CD8-positive, alpha-beta T cell (primary cell): ENCODE measurements at places on chromosomes 1 and 21.

DNA sequence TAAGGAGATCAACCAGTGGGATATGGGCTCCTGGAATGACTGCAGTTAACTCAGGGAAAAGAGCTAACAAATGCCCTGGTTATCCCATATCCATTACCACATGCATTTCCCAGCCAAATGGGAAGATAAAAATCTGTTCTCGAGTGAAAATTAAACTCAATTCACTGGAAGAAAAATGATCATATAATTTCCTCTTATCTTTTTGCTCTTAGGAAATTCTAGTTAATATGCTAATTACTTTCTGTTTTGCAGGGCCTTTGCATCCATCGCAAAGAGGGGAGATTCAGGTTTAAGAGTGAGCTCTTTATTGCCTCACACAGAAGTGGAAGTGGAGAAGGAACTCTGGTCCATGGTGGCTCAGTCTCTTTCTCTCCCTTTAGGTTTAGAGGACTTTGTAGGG is 3.9 kb upstream of the IL24 start:
- no peak for DNase-seq

- no peak for DNase-seq
Measured at GRCh38 chr1:232589812-232590743, 39.9 kb downstream of the SIPA1L2 start.

GRCh38 chr1:8194481-8195227 is 123.3 kb upstream of the SLC45A1 start:
- DNase-seq = no peak

GRCh38 chr21:36792505-36792967 is 93.6 kb downstream of the SIM2 start:
- DNase-seq = no peak

GRCh38 chr1:205444931-205445645 is 10.8 kb downstream of the BLACAT1 start:
- DNase-seq = no peak

- no peak for DNase-seq
Measured at GRCh38 chr1:230394741-230395140, 31.4 kb downstream of the PGBD5 start.

DNA sequence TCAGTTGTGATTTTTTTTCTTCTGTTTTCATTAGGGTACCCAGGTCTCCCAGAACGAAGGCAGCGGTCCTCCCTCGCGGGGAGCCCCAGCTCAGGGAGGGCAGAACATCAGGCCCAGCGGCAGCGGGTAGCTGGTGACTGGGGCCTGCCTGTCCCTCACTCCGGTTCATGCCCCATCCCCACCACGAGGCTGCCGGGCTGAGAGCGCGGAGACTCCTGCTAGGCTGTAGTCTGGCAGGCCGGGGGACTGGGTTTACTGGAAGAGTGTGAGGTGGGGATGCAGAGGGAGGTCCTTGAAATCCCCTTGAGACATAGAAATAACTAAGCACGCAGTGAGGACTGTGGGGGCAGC is 10.5 kb downstream of the BRINP2 start:
- no peak for DNase-seq

- no peak for DNase-seq
Measured at GRCh38 chr1:170634293-170634692, 29.6 kb upstream of the PRRX1 start.

DNA sequence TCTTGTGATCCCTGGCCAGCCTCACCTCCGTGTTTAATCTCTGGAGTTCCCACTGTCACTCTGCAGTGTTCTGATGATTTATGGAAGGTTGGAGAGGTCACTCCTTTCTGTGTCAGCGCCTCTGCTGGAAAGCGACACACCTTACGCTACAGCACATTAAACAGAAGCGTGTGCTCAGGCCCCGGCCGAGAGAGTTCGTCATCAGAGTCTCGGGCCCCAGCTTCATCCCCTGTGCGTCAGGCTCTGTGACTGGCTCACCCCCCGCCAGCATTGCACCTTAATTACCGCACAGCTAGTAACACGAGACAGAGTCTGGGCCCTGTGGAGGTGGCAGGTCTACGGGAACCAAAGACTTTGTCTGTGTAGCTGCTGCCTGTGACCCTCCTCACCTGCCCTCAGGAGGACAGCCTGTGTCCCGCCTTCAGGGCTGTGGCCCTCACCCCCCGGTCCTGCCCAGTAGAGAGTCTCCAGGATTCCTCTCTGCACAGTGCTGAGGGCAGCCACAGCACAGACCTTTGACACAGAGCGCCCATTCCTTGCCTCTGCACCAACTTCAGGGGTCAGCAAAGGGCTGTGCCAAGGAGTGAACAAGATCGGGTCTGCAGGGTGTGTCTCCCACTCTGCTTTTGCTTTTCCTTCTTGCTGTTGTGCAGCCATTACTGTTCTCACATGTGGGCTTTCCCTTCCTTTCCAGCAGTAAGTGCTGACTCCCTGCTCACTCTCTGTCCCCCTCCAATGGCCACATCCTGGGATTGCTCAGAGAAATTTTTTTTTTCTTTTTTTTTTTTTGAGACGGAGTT is 157.6 kb downstream of the PGBD5 start:
- no peak for DNase-seq

- no peak for DNase-seq
Measured at GRCh38 chr1:116411784-116412479, 38.9 kb downstream of the ATP1A1 start.

GRCh38 chr1:202599669-202600431 is 110.4 kb downstream of the SYT2 start:
- DNase-seq = no peak

GRCh38 chr1:24294716-24295371 is 24.3 kb upstream of the GRHL3 start:
- DNase-seq = no peak

DNA sequence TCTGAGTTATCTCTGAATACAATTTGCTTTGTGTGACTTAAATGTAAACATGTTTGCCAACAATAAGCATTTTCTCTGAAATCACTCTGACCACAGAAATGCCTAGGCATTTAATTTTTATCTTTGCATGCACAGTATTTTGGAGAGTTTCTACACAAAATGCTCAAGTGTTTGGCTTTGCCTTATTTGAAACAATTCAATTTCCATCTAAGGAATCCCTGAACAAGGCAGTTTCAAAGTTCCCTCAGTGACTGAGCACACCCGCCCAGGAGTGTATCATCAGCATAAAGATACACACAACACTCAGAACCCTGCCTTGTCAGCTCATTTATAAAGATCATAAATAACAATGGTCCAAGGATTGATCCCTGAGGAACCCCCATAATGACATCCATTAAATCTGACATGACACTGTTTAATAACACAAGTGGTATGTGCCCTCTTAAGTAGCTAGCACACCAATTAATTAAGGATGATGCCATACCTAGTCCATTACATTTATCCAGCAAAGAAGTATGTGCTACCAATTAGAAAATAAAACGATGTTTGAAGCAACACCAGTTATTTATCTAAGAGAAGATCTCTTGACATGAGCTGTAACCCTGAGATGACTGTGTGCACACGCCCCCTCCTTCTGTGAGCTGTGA is 585.8 kb downstream of the ADGRL2 start:
- DNase-seq = no peak

DNA sequence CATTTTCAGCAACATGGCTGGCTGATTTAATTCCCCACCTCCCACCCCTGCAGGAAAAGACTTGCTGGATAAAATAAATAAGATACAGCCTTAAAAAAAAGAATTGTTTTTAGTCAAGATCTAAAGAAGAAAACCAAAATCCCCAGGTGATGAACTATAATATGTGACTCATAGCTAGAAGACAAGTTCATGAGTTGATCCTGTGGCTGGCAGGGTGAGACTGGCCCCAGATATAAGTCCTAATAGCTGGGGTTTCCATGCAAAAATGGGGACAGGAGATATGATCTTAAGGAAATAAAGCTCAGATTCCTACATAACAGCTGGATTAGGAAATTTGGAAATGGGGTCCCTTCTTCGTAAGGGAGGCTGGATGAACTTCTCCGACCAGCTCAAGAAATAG is 21.9 kb upstream of the RGSL1 start:
- DNase-seq = no peak

DNA sequence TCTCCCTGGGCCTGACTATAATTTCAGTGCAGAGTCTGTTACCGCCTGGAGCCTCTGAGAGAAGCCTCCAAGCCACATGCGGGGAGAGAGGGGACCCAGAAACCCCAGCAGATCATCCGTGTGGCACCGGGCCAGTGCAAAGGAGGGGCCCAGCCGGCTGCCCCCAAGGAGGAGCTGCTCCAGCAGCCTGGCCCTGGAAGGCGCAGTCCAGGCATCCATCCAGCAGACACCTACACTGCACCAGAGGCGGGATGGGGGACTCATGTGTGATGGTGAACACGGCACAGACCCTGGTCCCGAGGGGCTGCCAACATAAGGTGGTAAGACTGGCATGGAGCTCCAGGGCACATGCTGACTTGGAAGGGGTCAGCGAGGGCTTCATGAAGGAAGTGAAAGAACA is 39.6 kb upstream of the CLSTN1 start:
- DNase-seq = no peak

DNA sequence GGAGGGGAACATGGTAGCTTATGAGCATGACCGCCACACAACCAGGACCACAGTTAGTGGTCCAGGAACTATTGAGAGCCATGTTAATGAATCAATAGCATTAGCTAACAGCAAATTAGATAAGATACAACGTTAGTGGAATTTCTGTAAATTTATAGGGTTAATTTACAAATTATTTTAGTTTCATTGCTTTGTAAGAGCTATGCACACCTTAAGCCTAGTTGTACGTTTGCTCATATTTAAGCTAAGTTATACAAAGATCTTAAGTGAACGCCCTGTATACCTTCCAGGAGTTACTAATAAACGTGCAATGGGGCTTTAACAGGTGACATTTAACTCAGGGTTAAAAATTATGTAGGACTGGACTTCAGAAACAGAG is 749 bp downstream of the EXOSC10 start:
- DNase-seq = no peak

DNA sequence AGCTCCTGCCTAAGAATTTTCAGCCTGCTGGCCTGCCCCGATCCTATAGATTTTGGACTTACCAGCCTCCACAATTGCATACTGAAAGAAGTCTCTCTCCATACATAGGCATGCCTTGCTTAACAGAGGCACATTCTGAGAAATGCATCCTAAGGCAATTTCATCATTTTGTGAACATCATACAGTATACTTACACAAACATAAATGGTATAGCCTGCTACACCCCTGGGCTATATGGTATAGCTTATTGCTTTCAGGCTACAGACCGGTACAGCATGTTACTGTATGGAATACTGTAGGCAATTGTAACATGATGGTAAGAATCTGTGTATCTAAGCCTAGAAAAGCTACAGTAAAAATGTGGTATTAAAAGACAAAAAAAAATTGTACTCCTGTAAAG is 174.7 kb downstream of the NRIP1 start:
- DNase-seq = no peak

- no peak for DNase-seq
Measured at GRCh38 chr1:22754106-22754768, 43.6 kb downstream of the EPHB2 start.

DNA sequence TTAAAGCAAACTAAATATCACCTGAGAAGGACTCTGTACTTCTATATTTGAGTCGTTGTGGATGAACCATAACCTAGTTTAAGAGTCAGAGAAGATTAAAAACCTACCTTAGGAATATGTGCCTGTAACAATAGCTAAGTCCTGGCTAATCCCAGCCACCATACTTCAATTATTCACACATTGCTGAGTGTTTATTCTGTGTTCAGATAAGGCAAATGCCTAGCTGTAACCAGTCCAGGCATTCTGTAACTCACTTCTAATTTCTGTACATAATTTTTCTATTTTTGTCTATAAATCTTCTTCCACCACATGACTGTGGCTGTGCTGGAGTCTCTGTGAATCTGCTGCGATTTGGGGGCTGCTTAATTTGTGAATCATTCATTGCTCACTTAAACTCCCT is 441.9 kb upstream of the ADAMTS5 start:
- DNase-seq = no peak

DNA sequence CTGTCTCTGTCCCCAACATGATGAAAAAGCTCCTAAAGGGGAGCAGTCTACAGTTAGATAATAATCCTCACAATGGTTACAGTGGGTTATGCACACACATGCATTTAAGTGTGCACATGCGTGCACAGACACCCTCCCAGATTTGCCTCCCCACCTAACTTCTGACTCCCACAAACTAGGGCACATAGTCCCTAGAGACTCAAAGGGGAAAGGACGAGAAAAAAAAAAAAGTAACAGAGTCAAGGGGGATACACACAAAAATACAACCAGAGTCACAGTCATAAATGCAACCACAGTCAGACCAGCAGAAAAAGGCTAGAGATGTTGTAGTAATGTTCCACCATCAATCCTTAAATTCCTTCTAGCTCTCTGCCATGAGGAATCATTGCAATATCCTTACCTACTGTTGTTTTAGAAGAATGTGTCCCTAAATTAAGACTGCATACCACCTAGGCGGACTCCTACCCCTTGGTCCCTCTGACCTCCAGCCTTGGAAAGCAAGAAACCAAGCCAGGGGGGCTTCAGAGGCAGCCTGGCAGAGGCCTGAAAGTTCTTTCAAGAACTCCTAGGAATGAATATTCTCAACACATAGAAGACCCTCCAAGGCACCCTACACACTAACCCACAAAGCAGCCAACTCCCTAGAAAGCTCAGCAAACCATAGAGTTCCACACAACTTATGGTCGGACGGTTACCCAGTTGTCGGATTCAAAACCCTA is 1.3 kb downstream of the CRTC2 start:
- no peak for DNase-seq

GRCh38 chr1:33004613-33005012 is 32.1 kb downstream of the AK2 start:
- no peak for DNase-seq

DNA sequence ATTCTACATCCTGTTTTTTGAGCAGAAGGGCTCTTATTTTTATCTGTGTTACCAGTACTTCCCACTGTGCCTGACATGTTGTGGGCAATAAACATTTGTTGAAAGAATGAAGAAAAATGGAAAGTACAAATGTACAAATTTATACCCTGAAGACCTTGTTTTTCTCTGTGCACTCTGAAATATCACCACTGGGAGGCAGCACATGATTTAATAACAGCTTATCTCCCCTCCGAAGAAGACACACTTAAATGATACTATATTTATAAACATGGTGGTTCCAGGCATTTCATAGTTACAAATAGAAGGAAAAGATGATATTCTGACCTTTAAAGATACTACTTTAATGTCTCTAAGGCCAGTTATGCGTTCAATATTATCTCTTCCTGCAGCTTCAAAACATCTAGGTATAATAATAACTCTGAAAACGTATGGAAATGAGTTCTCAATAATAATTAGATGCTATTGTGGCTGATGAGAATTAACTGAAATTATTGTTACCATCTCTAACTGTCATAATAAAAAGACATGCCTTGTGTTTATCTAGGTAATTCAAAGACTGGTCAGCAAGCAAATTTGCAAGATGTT is 12.8 kb downstream of the DYNLT5 start:
- DNase-seq = peak; percentile 63

- no peak for DNase-seq
Measured at GRCh38 chr21:31162827-31163226, 124.6 kb upstream of the KRTAP19-8 start.

GRCh38 chr21:21046063-21046462 is 47.9 kb downstream of the NCAM2 start:
- DNase-seq = no peak

- DNase-seq = no peak
Measured at GRCh38 chr1:90133133-90133532, 138.2 kb downstream of the ZNF326 start.
